ENCODE measurements at places on chromosomes 5 and 9. TPM values are rescaled to one million over a fixed set of nuclear protein-coding genes. Genes with fewer than 3 reads are reported as not detected.

Gene CRAT
- polyA plus RNA-seq = 48.9 TPM

Gene ADCY2
- polyA plus RNA-seq = 6.8 TPM

Gene HACD4
- 2.8 TPM for polyA plus RNA-seq

Gene TCF7
- 14.7 TPM for polyA plus RNA-seq

Gene ZER1
- polyA plus RNA-seq = 30.9 TPM

Gene SGCD
- polyA plus RNA-seq = 5.6 TPM

Measured in renal cortex interstitium (tissue), 15 donors.